ENCODE measurements at places on chromosomes 3 and 15. TPM values are rescaled to one million over a fixed set of nuclear protein-coding genes. Genes with fewer than 3 reads are reported as not detected.

Gene CPN2
- total RNA-seq, result not detected

Gene GP5
- total RNA-seq, result 0.24 TPM

Gene FAM107A
- total RNA-seq, result 0.32 TPM

Gene PAK6
- total RNA-seq, result not detected

Gene CAPN3
- total RNA-seq, result 2.2 TPM

Gene GPR87
- total RNA-seq, result not detected

Gene CLDN16
- total RNA-seq, result not detected

Gene ADAMTSL3
- 1.3 TPM for total RNA-seq

Gene CCR9
- not detected for total RNA-seq

Gene UBR1
- total RNA-seq, result 15.8 TPM

Measured in epithelial cell of alveolus of lung (primary cell).